Hypothalamus (tissue), 51 donors: ENCODE measurements at places on chromosomes 11 and 22.

- no peak for DNase-seq
Observed at GRCh38 chr22:49660794-49661781, 166.6 kb downstream of the BRD1 start.

DNA sequence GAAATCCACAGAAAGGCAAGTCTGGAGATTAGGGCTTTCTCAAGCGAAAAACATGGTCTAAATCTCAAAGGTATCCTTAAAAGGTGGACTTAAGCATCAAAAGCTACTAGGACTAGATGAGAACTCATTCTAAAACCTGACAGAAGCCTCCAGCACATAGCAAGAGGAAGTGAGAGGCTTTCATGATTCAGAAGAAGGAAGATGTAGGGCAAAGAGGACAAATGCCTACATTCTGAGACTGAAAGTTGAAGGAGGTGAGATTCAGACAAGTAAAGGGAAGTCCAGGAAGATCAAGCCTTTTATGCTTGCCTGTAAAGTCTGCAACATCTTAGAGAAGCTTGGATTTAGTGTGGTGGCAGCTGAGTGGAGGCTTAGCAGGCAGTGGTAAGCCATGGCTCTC, 98.9 kb downstream of the PGR start:
- no peak for DNase-seq

- DNase-seq, result no peak
Observed at GRCh38 chr11:92297567-92298553, 73.2 kb downstream of the FAT3 start.

DNA sequence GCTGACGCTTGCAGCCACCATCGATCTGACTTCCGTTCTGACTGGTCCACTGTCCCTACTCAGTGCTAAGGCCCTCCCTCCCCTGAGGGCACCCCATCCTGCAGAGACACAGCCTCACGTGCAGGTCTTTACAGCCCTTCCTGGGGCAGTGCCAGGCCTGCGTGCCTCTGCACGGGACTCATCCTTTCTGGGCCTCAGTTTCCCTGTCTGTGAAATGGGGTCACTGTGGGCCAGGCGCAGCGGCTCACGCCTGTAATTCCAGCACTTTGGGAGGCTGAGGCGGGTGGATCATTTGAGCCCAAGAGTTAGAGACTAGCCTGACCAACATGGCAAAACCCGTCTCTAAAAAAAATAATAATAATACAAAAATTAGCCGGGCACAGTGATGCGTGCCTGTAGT, 17.8 kb upstream of the PARVG start:
- DNase-seq, result no peak

- DNase-seq, result no peak
Observed at GRCh38 chr11:31408201-31408600, 38.5 kb downstream of the DNAJC24 start.

DNA sequence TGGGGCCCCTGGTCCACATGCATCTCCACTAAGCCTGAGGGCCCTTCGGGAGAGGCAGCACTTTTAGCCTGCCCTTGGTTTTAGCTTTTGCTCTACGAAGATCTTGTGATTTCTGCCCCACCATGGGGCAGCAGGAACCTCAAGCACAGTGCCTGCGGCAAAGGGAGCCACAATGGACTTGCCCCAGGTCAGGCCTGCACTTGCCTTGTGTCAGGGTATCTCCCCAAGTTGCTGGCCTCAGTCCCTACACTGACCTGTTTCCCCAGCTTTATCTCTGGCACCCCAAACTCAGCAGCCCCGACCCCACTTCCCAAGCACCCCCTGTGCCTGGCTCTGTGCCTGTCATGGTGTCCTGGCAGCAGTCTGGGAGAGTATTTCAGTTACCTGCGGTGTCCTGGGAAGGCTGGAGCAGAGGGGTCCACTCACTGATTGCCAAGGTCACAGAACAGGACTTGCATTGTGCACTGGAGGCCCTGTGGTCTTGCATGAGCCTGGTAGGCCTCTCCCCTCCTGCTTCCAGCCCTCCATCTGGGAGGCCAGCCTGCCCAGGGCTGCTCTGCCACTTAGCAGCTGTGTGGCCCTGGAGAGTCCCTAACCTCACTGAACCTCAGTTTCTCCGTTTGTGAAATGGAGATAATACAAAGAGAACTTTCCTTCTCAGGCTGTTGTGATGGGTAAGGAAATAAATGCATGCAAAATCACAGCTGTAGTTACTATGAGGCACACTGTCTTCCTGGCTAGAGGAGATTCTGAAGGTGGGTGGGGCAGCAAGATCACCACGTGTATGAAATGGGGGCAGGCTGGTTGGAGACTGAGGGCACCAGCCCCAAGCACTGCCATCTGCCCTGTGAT, 3.6 kb upstream of the AIFM3 start:
- DNase-seq, result no peak
